AG08395 (cell line): ENCODE measurements at places on chromosomes 5 and 9.

GRCh38 chr9:133932633-133933032 is 59.5 kb downstream of the VAV2 start:
- DNase-seq: no peak

GRCh38 chr9:83313781-83314180 is 224.4 kb downstream of the FRMD3 start:
- no peak for DNase-seq

DNA sequence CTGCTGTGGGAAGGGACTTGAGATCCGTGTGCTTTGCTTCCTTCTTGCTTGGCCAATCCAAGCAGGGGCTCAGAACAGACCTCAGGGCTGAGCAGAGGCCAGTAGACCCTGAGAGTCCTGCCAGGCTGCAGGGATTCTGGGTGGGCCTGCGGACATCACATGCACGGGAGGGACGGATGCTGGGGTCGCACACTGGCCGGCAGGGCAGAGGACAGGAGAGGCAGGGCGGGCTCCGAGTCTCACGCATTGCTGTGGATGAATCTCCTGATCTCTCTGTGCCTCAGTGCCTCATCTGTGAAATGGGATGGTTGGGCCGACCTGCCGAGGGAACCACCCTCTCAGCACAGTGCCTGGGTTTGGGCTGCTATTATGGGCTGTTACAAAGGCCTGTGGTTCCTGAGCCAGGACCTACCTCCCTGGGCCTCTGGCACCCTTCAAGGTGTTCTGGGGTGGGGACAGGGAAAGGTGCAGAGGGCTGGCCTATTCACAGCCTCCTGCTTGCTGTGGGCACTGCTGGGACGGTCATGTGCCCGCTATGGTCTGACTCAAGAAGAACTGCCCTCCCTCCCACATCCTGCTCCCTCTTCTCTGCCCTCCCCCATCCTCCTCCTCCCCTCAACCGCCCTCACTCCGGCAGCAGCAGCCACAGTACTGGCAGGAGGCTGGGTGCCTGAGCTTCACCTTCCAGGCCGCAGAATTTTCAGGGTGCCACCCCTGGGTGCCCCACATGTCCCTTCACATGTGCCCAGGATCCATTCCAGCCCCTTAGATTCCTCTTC is 43.3 kb downstream of the NCS1 start:
- peak; percentile 48 for DNase-seq

DNA sequence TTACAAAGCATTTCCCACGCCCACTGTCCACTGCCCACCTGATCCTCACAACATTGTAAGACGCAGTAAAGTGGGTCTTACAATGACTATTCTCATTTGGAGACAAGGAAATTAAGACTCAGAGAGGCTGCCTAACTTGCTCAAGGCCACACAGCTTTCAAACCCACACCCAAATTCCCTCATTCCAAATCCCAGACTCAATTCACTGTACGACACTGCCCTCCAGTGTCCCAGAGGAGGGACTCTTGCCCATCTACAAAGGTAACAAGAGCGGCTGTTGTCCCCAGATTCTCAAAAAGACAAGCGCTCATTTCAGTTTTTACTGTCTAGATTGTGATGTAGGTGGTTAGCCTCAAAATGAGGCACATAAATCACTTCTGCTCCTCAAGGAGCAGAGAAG is 184.6 kb downstream of the ACTL7B start:
- peak; percentile 54 for DNase-seq

GRCh38 chr9:37902796-37903646 is 906 bp downstream of the SLC25A51 start:
- DNase-seq: peak; percentile 38

GRCh38 chr9:116549061-116549664 is 137.9 kb upstream of the TRIM32 start:
- peak; percentile 97 for DNase-seq
